ENCODE measurements at places on chromosomes 6 and 20.

DNA sequence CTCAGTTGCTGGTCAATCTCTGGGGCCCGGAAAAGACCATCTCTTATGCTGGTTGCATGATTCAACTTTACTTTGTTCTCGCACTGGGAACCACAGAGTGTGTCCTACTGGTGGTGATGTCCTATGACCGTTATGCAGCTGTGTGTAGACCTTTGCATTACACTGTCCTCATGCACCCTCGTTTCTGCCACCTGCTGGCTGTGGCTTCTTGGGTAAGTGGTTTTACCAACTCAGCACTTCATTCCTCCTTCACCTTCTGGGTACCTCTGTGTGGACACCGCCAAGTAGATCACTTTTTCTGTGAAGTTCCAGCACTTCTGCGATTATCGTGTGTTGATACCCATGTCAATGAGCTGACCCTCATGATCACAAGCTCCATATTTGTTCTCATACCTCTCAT is 4.3 kb downstream of the OR2J3 start:
- no peak for DNase-seq

- DNase-seq: no peak
These were observed 30.1 kb upstream of the CCR6 start for GRCh38 chr6:167092672-167093339.

GRCh38 chr6:45432977-45433376 is 55.2 kb upstream of the SUPT3H start:
- no peak for DNase-seq

DNA sequence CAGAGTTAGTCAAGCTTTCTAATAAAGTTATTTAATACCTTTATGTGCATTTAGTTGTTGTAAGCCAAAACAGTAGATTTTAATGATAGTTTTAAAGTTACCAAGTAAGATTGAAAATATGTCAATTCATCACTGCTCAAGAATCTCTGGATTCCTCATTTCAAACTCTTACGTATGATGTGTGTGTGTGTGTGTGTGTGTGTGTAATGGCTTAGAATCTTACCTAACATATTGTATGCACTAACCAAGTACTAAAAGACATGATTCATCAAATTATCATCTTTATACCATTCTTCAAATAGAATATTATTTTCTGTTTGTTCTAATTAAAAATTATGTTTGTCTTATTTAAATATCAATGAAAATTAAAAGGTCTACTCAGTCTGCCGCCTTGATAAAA is 41.5 kb upstream of the ZNF337 start:
- DNase-seq: no peak

GRCh38 chr6:18243302-18243893 is 20.9 kb downstream of the DEK start:
- DNase-seq: no peak

DNA sequence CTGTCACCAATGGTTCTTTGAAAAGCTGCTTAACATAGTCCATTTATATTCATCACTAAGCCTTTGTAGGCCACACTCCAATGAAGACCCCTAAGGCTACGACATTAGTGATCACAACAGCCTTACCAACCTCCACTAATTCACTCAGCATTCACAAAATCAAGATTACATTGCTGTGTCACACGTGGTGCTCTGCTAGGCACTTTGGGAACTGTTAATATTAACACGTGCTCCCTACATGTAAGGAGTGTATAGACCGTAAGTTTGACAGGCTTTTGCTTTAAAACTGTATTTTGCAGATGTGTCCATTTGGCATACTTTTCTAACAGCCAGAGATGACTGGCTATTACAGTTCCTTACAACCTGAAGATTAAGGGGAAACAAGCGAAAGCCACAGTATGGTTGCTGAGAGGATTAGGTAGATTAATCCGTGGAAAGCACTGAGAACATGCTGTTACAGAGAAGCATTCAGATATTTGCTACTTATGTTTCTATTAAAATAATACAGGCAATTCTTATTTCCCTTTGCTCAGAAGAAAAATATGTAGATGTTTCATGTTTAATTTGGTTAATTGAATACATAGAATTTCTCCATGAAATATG is 69.7 kb downstream of the SAMD3 start:
- DNase-seq: no peak

DNA sequence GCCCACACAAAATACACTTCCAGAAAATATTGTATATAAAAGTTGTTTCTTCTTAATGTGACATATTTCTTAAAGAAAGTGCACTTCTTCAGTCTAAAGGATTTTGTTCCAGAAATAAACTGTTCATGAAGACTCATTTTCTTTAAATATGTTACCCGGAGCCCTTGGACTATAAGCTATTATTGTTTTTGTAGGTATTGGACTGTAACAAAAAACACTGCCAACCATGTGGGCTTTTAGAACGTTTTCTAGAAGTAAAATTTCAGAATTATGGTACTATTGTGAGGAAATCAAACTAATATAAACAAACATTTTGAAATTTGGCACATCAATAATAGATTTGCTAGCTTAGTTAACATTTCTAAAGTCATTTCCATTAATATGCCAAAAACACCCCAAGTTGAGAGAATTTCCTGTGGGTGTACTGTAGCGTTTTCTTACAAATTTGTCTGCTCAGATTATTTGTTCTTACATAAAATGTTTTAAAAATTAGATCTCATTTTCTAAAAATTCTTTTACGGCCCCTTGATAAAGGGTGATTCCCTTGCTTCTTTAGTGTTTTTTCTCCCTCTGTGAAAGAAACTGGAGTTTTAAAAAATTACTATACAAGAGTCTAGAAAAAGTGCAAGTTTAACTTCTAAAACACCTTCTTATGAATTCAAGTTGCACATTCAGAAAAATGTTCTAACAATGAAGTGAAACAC is 3.4 kb downstream of the NKX2-4 start:
- no peak for DNase-seq

DNA sequence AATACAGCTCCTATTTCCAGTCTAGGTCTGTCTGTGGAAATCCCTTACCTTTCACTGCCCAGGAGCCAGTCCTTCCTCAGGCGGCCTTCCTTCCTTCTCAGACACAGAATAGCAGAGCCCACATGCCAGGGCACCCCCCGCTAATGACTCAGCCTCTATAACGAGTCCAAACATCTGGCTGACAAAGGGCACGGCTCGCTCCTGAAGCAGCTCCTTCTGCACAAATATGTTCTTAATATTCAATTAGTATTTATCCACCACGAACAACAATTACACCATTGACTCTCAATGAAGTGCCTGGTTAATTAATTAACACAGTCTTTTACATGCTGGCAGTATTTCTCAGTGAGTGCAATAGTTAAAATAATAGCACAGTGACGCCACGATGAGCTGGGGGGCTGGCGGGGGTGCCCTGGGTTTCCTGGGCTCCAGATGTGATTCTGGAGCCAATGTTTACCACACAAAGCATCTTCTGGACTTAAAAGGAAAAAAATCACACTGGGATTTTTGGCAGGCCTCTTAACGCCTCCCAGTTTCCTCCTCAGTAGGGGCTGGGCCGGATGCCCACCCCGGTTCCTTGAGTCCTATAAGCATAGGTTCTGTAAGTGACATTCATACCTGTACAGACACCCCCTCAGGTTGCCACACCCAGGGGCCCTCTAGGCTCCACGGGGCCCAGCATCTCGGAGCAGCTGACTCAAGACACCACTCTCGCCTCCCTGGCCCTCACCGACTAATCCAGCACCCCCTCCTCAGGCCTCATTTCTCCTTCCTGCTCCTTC is 158.6 kb upstream of the MLN start:
- DNase-seq: no peak

DNA sequence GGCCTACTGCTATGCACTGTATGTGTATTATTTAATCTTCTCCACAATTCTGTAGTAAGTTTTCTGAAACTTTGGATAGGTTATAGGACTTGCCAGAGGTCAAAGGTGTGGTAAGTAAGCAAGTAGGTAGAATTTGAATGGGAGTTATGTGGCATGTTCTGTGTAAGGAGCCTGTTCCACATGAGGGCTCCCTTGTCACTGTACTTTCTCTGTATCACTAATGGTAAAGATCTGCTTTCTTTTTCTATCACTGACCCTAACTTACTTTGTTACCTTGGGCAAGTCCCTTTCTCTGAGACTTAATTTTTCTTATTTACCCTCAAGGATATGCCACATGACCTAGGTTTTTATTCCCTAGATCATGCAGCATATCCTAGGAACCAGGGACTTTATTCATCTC is 50.3 kb downstream of the EIF2S2 start:
- no peak for DNase-seq

DNA sequence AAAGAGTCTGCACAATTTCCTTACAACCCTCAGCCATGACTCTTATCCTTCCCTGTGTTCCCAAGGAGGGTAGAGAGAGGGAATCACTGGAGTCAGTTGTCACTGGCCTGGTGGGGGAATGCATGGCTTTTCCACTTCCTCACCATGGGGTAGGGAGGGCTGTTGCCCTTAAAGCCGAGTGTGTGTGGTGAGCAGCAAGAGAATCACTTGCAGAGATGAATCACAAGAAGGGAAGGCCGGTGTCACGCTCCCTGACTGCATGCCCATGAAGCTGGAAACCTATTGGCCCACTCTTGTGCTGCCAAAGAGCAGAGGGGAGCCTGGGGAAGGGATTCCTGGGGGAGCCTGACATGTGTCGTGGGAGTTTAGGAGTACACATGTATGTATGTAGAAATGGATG is 18.1 kb upstream of the BMP6 start:
- DNase-seq: no peak

- DNase-seq: no peak
These were observed 14.0 kb upstream of the KIF3B start for GRCh38 chr20:32263398-32263954.

DNA sequence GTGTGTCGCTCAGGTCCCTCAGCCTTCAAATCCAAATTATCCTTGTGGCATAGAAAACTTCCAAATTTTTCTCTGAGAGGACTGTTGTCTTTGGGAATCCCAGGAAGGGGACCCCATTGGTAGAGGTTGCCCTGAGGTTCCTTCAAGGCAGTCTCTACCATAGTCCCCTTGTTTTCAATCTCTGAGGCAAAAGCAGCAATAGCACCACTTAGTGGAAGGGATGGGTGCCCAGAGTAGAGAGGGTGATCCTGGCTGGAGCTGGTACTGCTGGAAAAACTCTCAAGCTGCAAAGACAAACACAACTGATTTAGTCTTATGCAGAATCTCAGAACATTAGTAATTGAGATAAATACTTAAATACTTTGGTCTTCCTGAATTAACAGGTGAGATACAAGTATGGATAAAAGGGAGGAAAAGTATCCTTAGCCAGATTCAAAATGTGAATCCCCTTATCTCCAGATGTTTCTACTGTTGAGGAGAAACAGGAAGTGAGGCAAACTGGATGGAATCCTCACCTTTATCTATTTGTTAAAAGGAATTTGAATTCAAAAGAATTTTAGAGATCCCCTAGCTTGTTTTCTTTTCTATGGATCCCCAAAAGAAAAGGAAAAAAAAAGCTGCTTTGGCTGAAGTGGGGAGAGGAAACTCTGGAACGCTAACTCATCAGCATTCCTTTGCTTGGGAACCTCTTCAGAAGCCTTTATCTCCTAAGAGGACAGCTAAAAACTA is 13.4 kb downstream of the ZNF318 start:
- DNase-seq: no peak

DNA sequence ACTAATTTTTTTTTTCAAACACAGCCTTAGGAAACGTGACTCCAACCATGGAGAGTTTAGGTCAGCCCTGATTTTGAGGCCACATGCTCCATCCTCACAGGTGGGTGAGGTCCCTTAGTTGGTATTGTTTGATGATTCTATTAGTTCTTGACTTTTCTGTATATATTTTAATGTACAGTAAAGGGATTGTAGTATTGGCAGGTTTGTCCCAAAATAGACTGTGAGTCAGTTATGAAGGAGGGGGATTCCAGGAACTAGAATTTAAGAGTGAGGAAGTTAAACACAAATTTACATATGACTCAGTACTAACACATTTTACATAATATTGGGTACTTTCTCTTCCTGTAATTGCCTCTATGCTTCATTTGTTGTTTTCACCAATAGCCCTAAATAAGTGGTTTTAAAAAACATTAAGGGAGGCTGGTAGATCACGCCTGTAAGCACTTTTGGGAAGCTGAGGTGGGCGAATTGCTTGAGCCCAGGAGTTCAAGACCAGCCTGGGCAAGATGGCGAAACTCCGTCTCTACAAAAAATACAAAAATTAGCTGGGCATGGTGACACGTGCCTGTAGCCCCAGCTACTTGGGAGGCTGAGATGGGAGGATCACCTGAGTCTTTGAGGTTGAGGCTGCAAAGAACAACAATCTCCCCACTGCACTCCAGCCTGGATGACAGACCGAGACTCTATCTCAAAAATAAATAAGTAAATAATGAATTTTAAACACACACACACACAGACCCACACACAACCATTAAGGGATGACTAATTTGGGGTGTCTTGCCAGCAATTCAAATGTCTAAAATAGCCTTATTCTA is 81.8 kb downstream of the SGK1 start:
- no peak for DNase-seq

- DNase-seq: no peak
These were observed 105.1 kb upstream of the CNKSR3 start for GRCh38 chr6:154615483-154616025.

GRCh38 chr6:21666853-21667681 is 73.5 kb downstream of the SOX4 start:
- DNase-seq: no peak

- no peak for DNase-seq
These were observed 161.9 kb downstream of the FARS2 start for GRCh38 chr6:5423251-5423650.

DNA sequence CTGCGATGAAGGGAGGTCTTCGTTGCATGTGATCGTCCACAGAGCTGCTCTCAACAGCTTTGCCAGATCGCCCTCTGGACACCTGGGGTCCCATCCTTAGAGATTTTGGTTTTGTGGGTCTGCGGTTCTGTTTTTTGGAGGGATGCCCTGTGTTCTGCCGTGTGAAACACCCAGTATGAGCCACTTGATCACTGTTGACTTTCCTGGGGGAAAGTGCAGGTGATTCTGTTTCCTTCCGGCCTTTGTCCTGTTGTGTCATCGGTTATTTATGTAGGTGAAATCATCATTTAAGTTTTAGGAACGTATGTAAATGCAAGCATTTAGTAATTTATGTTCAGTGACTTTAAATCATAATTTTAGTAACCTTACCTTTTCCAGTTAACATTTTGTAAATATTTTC is 56.4 kb upstream of the SLC22A1 start:
- no peak for DNase-seq

GRCh38 chr6:88535306-88535705 is 369.2 kb upstream of the CNR1 start:
- no peak for DNase-seq

DNA sequence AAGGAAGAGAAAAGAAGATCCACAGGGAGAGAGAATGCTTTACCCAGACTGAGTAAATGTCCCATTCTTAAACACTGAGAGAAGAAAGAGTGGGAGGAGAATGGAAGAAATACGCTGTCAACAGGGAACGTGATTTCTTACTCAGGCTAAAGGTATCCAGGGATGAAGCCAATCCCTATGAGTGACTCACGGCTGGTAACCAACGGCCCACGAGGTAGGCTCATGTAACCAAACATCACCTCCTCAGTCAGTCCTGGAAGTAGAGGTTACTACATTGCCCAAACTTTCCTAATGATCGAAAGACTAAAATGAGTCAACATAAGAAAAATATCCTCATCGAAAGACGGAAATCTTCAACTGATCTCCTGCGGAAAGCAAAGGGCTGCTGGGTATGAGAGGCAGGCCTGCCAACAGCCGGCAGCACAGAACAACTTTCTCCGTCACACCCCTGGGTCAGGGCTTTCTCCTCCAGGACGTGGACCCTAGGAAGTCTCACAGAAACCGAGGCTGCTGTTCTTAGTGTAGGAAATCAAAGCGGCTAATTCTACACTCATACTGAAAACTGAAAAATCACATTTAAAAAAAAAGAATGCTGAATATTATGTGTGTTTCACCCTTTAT is 292.6 kb downstream of the GMDS start:
- DNase-seq: no peak
